ENCODE measurements at places on chromosomes 12 and 14.

DNA sequence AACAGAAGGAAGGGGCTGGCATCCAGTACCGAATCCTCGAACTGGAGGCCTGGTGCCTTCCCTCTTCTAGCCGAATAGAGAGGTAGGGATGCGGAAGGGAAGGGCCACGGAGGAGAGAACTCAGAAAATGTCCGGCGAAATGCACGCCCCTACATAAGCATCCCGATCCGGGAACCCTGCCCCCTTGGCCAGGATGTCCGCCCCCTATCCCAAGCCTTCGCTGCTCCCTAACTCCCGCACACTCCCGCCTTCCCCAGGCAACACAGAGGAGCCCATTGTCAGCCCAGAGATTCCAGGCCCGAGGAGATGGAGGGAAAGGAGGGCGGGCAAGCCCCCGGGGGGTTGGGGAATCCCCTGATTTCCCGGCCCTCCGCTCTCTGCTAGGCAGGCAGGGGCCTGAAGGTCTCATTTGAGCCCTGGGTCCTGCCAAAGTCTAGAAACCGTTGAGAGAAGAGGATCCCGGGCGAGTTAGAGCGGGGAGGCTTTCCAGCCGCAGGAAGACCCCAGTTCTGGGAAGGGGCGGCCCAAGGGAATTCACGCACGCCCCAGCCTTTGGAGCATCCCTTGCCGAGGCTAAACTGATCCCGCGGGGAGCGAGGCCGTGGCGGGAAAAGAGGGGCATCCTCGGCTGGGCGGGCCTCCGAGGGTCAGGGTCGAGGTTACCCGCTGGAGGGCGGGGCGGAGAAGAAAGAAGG, 569 bp upstream of the ARHGEF40 start:
- no peak for DNase-seq

- DNase-seq = no peak
Observed at GRCh38 chr12:8661016-8661415, 1.6 kb downstream of the MFAP5 start.

GRCh38 chr12:118874698-118875548, 106.4 kb upstream of the SRRM4 start:
- DNase-seq = no peak

GRCh38 chr12:96907671-96908422, 790 bp downstream of the NEDD1 start:
- DNase-seq = no peak

DNA sequence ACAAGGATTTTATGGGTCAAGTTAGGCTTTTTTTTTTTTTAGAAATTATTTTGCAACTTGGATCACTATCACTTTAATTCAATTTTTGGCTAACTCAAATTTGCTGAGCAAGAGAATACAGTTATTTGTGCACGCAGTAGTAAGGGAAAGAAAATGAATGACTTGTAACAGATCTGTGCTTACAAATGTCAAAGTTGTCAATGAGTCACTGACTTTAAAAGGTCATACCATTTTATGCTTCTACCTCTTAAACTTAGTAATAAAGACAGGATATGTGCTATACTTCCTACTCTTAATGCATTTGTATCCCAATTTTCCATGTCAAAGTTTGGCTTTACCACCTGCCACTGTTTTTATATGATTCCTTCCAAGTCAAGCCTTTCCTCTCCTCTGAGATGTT, 131.1 kb upstream of the FBXO33 start:
- no peak for DNase-seq

DNA sequence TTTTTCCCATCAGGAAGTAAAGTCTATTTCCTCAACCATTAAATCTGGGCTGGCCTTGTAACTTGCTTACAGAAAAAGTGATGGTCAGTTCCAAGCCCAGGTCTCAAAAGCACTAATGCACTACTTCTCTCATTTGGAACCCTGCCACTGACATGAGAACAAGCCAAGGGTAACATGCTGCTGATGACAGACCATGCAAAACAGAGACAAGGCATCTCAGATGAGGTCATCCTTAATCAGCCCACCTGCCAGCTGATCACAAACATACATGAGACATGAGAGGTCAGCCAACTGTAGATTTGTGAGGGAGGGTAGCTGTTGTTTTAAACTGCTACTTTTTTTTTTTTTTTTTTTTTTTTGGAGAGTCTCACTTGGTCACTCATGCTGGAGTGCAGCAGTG, 16.2 kb downstream of the TWF1 start:
- DNase-seq = no peak

DNA sequence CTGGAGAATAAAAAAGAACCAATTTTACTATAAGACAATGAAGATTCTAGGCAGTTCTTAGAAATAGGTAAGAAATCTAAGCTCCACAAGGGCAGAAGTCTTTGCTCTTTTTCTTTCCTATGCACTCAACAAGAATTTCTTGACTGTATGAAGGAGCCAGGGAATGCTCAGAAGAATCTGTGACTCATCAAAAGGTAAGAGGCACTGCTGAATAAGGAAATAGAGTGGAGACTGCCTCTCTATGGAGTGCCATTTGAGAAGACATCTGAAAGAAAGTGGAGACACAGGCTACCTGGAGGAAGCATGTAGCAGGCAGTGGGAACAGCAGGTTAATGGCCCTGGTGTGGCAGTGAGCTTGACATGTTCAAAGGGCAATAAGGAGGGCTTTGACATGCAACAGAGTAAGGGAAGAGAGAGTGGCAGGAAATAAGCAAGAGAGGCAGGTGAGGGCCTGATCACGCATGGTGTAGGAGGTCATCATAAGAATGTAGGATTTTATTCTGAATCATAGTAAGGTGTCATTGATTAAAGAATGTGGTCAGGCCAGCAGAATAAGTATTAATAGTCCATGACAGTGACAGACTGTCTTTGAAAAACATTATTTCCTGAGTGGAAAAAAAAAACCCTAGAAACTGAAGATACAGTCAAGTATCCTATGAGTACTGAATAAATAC, 446.7 kb upstream of the GARIN6 start:
- no peak for DNase-seq

GRCh38 chr12:38157933-38158401, 158.6 kb upstream of the ALG10B start:
- DNase-seq = no peak

GRCh38 chr14:55383541-55384140, 28.0 kb downstream of the ATG14 start:
- no peak for DNase-seq

DNA sequence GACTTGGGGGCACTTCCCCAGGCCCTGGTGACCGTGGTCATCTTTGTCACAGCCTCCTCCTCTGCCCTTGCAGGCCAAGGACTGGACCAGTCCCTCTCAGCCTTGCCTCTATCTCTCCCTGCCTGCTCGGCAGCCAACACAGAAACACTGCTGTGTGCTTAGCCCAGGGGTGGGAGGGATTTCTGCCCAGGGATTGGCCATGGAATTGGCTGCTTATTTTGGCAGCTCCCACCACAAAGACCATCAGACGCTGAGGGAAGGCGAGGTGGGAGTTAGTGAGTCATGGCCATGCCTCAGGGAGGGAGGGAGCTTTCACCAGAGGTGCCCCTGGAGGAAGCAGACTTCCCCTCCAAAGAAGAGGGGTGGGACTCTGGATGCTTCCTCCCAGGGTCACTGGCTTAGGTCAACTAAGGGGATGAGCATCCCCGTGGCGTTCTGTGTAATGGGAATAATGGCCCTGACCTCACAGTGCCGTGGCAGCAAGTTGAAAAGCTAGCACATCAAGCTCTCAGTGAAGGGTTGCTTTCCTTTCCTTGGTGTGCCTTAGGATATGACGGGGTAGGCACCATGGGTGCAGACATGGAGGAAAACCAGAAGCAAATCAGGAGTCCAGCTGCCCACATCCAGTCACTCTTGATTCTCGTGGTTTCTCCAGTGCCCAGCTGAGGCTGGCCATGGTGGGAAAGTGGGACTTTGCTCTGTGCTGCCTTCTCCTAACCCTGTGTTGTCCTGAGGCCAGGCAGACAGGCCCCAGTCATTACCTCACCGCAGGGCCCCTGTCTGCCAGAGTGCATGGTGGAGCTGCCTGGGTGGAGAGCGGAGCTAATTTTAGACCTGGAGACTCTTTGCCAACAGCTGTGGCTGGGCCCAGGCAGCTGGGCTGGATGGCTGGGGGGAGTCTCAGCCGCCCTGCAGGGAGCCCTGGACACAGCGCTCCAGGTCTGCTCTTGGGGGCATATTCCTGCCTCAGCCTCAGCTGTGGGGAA, 21.4 kb downstream of the B4GALNT3 start:
- DNase-seq = no peak

GRCh38 chr12:68963856-68964745, 31.1 kb upstream of the CPM start:
- no peak for DNase-seq

- no peak for DNase-seq
Observed at GRCh38 chr14:28570391-28570790, 196.2 kb upstream of the FOXG1 start.

- no peak for DNase-seq
Observed at GRCh38 chr12:56197921-56198635, 8.8 kb upstream of the SMARCC2 start.

GRCh38 chr14:88746052-88746451, 46.7 kb downstream of the EML5 start:
- DNase-seq = no peak

- no peak for DNase-seq
Observed at GRCh38 chr12:95882080-95882479, 23.3 kb downstream of the SNRPF start.

DNA sequence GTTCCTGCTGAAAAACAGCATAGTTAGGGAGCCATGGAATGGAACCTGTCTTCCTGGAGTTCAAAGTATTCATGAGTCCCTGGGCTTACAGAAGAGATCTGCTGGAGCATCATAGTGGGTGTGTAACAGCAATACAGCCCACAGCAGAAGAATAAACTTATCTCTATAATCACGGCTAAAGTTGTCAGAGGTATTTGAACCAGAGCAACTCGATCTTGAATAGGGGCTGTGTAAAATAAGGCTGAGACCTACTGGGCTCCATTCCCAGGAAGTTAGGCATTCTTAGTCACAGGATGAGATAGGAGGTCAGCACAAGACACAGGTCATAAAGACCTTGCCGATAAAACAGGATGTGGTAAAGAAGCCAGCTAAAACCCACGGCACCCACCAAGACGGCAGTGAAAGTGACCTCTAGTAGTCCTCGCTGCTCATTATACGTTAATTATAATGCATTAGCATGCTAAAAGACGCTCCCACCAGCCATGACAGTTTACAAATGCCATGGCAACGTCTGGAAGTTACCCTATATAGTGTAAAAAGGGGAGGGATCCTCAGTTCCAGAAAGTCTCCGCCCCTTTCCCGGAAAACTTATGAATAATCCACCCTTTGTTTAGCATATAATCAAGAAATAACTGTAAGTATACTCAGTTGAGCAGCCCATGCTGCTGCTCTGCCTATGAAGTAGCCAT, 223.4 kb downstream of the PCNX1 start:
- no peak for DNase-seq

- DNase-seq = no peak
Observed at GRCh38 chr12:56980941-56981530, 23.6 kb upstream of the RDH16 start.

- no peak for DNase-seq
Observed at GRCh38 chr12:126895951-126896913, 1370.7 kb upstream of the TMEM132C start.

DNA sequence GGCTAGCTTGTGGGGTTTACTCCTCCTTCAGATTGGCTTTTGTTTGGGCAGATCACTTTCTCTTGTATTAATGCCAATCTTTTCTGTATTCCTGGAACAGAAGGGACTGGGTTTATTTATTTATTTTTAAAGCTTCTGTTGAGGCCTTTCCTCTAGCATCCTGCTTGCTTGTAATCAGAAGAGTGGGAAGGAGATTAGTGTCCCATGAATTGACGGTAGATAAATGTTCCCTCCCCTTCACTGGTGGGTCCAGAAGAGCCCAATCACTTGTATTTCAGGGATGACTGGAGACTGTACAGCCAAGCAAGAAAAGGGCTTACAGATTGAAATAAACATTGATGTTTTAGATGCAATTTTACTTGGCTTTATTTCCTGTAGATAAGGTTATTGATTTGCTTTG, 71.0 kb downstream of the LIN52 start:
- no peak for DNase-seq

DNA sequence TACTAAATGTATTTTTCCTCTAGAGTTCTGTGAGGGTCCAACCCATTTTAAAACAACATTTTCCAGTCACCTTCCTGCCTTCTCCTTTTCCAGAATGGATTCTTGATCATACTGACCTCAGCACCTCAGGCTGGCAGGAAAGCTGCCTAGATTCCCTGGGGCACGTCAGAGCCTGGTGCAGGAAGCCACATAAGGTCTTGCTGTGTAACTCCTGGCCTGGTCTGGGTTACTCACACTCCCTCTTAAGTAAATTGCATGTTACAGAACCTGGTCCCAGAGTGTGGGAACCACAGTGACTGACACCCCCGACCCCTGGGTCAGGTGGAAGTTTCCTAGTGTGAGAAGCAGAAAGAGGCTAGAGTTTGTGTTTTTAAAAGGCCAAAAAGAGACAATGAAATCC, 209.8 kb downstream of the SPTSSA start:
- no peak for DNase-seq
